ENCODE measurements at places on chromosomes 7 and 10. TPM values are rescaled to one million over a fixed set of nuclear protein-coding genes. Genes with fewer than 3 reads are reported as not detected.

GRCh38 chr10:97123765-97124164, 62.0 kb downstream of the SLIT1 start:
- no peaks in the 10 kb centered on the region for H3K4me1 ChIP-seq
- no peaks in the 10 kb centered on the region for H3K36me3 ChIP-seq
- no peak overlapping the region for H3K4me3 ChIP-seq
- peaks cover 2% of the 10 kb centered on the region for H3K27me3 ChIP-seq
- no peak for DNase-seq
- no peak overlapping the region for H3K27ac ChIP-seq

INHBA gene
- total RNA-seq, result not detected

DNA sequence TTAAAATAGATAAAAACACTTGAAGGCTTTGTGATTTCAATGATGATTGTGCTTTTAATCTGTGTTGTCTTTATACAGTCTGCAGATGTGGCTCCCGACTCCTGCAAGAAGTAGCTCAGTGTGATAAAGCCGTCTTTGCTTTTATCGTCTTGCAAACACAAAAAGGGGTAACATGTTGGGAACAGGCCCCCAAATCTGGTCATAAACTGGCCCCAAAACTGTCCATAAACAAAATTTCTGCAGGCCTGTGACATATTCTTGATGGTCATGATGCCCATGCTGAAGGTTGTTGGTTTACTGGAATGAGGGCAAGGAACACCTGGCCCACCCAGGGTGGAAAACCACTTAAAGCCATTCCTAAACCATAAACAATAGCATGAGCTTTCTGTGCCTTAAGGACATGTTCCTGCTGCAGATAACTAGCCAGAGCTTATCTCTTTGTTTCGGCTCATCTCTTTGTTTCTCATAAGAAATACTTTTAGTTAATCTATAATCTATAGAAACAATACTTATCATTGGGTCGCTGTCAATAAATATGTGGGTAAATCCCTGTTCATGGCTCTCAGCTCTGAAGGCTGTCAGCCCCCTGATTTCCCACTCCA, 14.8 kb upstream of the ZNF485 start:
- H3K4me1 ChIP-seq, result peaks cover 21% of the 10 kb centered on the region
- no peak overlapping the region for H3K4me3 ChIP-seq
- DNase-seq, result no peak
- H3K27ac ChIP-seq, result no peak overlapping the region

- no peaks in the 10 kb centered on the region for H3K36me3 ChIP-seq
- H3K27me3 ChIP-seq, result no peaks in the 10 kb centered on the region
- H3K4me1 ChIP-seq, result peaks cover 53% of the 10 kb centered on the region
- peak overlapping the region; percentile 70 for H3K4me3 ChIP-seq
These were observed 1.3 kb upstream of the NMT2 start for GRCh38 chr10:15169555-15170401.

DNA sequence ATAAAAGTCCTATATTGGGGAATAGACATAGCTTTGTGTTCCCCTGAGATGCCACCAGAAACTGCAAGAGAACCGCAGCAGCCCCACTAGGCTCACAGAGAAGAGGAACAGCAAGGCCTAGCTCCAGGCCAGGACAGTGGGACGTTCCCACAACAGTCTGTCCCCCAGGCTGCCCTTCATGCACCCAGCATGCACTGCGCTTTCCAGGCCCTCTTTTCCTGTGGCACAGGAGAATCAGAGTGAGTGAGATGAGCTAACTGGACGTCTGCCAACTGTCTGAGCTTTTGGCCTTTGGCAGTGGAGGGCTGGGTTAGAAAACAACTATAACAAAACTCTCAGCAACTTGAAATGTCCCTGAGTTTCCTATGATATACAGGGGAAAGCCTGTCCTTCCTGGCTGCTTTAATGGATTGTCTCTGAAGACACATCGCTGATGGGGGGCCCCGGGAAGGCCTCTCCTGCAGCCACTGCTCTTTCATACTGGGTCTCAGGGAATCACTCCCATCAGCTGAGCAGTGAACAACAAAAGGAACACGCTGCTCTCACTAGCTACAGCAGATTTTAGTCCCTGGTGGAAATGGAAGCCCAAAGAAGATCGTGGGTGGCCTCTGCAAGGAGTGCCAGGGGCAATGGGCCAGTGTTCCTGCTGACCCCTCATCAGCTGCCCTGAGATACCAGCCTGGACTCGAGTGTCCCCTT, 53.5 kb downstream of the PODXL start:
- DNase-seq, result no peak
- peaks cover 46% of the 10 kb centered on the region for H3K4me1 ChIP-seq
- H3K27me3 ChIP-seq, result peaks cover 3% of the 10 kb centered on the region

- no peaks in the 10 kb centered on the region for H3K27me3 ChIP-seq
- peaks cover 5% of the 10 kb centered on the region for H3K36me3 ChIP-seq
- no peak overlapping the region for H3K4me3 ChIP-seq
- H3K4me1 ChIP-seq, result no peaks in the 10 kb centered on the region
- H3K27ac ChIP-seq, result no peak overlapping the region
These were observed 296.8 kb downstream of the EXOC4 start for GRCh38 chr7:133549633-133550032.

ZNF138 gene
- total RNA-seq, result 19.6 TPM

AS3MT gene
- total RNA-seq, result 1.1 TPM
